WTC11 (cell line): ENCODE measurements at places on chromosomes 12 and 14.

DNA sequence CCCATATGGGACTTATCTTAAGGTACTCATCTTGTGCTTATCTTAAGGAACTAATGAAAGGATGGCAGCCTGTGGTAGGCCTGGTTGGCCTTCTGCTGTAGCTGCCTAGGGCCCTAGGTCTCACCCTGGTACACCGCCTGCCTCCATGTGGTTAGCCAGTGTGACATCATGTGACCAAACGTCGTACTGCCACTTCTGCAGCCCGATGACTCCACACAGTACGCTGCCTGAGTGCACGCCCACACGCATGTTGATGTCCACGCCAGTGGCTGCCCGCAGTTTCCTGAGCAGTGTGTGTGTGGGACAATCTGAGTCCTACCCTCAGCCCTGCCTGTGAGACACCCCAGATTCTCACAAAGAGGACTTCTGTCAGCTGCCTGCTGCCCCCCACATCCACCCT, 5.1 kb downstream of the ADCY4 start:
- no peak for DNase-seq

GRCh38 chr14:64683264-64683663, 21.0 kb upstream of the PLEKHG3 start:
- no peak for DNase-seq

- no peak for DNase-seq
Measured at GRCh38 chr12:115201966-115202365, 518.0 kb upstream of the TBX3 start.

DNA sequence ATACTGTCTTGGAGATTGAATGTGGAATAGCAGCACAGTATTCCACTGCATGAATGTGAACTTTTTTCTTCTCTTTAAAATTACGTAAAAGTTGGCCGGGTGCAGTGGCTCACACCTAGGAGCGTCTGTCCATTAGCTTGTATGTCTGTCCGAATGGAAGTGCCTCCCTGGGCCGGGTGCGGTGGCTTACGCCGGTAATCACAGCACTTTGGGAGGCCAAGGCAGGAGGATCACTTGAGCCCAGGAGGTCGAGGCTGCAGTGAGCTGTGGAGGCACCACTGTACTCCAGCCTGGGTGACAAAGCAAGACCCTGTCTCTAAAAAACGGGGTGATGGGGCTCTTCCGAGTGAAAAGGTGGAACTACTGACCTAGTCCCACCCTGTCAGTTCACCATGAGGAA, 22.6 kb upstream of the VSX2 start:
- no peak for DNase-seq

DNA sequence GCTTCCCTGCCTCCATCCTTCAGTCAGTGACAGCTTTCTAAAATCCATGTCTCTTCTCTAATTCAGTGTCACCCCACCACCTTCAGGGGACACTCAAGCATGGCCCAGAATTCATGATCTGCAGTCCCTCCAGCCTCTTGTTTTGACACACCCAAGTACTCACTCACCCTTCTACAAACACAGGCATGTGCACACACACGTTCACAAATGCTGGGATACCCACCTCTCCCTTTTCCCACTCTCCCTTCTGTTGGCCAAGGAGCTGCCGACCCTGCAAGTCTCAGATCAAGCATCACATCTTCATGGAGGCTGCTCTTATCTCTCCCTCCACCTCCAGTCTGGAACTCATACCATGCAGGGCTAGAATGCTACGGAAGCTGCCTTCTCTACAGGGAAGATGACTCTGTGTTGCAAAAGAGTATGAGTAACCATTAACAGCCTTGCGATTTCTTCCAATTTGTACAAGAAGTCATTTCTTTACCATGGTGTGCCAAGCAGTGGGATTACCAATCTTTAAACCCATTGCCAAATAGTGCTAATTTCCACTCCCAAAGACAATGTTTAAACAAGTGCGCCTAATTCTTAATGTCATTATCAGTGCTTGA, 196.1 kb downstream of the BCL11B start:
- DNase-seq: no peak

DNA sequence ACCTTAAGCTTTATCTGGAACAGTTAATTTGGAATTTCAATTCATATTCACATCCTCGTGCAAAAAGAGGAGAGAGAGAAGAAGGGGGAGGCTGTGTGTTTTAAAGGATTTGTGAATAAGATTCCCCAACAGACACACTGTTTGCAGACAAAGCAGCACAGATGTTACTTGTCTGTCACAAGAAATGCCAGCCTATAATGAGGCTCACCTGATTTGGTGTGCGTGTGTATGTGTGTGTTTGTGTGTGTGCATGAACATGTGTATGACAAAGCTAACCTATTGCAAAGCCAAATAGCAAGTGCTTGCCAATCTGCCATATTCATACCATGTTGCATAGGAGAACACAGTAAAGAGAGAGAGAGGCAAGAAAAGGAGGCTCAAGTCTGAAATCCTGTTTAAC, 361.6 kb upstream of the NOVA1 start:
- no peak for DNase-seq

DNA sequence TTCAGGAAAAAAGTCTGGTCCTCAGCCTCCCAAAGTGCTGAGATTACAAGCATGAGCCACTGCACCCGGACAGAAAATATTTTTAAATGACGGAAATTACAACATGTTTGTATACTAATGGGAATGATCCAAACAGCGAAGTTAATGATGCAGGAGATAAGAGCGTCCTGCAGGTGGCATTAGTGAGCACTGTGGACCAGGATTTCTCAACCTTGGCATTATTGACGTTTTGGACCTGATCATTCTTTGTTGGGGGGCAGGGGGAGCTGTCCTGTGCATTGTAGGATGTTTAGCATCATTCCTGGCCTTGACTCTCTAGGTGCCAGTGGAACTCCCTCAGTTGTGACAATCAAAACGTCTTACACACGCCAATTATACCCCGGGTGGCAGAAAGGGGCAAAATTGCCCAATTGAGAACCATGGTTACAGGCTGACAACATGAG, 34.1 kb downstream of the SCFD1 start:
- peak; percentile 34 for DNase-seq

GRCh38 chr14:20417250-20418186, 4.2 kb upstream of the TEP1 start:
- DNase-seq: no peak

GRCh38 chr12:12582895-12583303, 20.2 kb upstream of the DUSP16 start:
- no peak for DNase-seq

DNA sequence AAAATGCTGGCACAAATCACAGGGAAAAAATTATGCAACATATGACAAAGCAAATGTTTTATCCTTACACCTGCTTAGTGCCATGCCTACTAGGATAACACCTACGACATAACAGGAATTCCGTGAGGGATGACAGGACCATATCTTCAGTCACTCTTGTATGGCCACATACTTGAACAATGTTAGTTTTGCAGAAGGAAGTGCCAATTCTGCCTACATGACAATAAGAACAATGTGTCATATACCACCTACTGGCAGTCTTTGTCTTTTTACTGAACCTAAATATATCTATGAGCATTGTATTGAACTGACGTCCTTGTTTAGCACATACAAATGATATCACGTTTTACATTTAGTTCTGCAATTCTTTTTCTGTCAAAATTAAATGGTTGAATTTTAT, 234.0 kb downstream of the ADAMTS20 start:
- no peak for DNase-seq

DNA sequence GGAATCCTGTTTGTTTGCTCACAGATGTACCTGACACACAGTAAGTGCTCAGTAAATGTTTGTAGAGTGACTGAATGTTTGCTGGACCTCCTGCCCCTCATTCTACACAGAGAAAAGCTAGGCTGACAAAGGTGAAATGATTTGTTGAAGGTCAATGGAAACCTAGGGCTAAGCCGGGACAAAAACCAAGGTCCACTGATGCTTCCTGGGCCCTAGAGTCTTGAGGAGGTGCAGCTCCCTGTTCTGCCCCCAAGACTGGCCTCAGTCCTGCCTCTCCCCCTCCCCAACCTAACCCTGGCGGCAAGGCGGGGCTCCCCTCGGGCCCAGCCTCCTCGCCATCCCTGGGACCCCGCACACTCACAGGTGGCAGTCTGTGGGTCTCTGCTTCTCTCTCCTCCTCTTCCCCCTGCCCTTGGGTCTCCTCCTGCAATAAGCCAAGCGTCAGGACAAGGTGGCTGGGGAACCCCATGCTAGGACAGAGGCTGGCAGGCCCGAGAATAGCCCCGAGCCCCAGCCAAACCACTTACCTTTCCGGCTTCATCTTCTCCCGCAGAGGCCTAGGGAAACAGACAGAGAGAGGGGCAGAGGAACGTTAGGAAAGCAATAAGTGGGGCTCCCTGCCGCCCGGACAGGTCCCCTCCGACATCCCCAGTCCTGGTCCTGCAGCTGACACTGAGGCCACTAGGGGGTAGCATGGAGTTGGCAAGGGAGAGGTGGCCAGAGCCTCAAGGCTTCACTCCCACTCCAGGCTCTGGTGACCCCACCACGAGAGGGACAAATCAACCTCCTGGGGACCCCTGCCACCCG, 9.3 kb downstream of the PGF start:
- peak; percentile 92 for DNase-seq

DNA sequence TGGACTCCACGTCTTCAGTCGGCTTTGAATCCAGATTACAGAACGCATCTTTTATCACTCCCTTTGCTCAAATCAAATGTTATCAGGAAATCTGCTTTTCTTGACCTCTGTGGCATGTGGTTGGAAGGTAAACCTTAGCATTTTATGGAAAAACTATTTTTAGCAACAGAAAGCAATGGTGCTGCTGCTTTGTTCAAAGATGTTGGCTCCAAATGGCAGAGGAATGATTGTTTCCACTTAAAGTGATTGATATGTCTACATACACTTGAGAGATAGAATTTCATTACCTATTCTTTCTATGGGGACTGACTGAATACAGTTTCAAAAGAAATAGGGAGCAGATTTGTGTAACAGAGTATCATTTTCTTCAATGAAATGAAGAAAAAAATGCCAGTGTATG, 761.2 kb downstream of the NOVA1 start:
- no peak for DNase-seq

GRCh38 chr14:40859055-40859454, 747.6 kb upstream of the LRFN5 start:
- peak; percentile 19 for DNase-seq

GRCh38 chr14:51308866-51309265, 68.8 kb downstream of the TMX1 start:
- DNase-seq: no peak

- DNase-seq: peak; percentile 94
Measured at GRCh38 chr12:49580572-49581535, 12.9 kb upstream of the MCRS1 start.

DNA sequence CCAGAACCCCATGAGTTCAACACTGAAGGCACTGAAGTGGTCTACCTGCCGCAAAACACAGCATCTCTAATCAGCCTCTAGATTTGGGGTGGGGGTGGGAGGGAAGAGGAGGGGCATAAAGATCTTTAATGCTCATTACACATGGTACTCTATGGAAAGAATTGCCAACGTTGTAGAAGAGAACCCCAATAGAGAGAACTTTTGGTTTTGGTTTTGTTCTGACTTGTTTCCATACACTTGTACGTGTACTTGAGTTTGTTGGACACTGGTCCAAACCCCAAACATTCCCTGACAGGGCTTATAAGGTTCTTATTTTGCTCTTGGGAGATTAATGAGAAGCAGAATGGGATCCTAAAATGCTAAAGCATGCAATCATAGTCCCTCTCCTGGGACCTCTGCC, 31.0 kb downstream of the GNPTAB start:
- DNase-seq: no peak

- no peak for DNase-seq
Measured at GRCh38 chr14:81281332-81281731, 60.6 kb upstream of the GTF2A1 start.

- DNase-seq: no peak
Measured at GRCh38 chr14:98754343-98755020, 517.5 kb downstream of the BCL11B start.

- DNase-seq: no peak
Measured at GRCh38 chr12:53613821-53614220, 12.4 kb downstream of the ATF7 start.

DNA sequence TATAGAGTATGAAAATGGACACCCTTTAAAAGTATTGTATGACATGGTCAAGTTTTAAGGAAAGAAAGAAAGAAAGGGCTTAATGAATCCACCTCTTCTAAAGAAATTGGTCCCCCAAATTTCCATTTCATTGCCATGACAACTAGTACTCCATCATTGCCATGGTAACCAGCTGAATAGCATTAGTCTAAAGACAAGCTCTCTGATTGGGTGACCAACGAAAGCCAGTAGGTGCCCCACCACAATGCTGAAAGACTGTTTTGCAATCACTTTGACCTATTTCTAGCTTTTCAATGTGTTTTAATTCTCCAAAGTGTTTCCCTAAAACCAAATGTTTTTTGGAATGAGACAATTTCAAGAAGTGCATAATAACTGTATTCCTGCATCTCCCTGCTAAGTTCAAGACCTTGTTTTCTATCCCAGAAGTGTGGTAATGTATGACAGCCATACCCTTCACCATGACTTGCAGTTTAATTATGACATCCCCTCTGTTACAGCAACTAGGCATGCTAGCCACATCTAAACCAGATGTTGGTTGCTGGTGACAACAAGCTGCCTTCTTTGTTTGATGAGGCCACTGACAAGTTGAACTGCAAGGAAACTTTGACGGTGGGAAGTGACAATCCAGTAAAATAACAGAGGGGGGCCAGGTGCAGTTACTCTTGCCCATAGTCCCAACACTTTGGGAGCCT, 46.7 kb downstream of the KICS2 start:
- no peak for DNase-seq

DNA sequence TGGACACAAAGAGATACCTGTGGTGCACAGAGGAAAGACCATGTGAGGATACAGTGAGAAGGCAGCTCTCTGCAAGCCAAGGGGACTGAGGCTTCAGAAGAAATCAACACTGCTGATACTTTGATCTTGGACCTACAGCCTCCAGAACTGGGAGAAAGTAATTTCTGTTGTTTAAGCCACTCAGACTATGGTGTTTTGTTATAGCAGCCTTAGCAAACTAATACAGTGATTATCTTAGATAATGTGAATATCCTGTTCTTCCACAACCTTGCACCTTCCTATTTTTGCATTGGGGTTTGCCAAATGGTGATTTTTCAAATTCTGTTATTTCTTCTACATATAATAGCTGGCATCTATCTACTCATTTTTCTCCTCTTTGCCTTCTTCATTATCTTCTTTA, 8.2 kb upstream of the C14orf93 start:
- no peak for DNase-seq

DNA sequence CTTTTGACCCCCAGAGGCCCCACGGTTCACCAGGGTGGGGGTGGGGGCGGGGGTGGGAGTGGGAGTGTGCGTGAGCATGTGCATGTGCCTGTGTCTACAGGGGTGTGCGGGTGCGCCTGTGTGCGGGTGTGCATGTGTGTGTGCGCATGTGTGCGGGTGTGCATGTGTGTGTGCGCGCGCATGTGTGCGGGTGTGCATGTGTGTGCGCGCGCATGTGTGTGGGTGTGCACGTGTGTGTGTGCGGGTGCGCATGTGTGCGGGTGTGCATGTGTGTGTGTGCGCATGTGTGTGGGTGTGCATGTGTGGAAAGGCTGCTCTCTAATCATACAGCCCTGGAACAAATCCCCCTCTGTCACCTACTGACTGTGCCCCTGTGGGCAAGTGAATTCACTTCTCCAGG, 38.8 kb downstream of the RFLNA start:
- no peak for DNase-seq
